AG08396 (cell line): ENCODE measurements at places on chromosomes 3 and 15.

- peak; percentile 57 for DNase-seq
These were observed 38.8 kb downstream of the BHLHE40 start for GRCh38 chr3:5017925-5018531.

DNA sequence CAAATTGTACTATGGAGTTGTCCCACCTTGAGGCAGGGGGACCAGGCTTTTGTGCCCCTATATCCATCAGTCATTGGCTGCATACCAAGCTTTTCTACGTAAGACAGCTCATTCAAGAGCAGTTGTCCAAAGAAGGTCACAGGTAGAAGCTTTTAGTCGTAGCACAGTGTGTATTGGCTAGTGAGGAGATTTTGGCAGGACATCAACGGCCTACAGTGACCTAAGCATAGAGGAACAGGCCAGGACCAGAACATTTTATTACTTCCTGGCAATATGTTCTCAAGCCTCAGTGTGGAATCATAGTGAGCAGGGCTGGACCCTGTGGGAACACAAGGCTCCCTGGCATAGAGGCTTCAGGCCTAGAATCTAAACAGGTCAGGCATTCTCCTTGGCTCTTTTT, 105.4 kb upstream of the ANKRD28 start:
- DNase-seq, result no peak

- no peak for DNase-seq
These were observed 8.1 kb upstream of the VPS39 start for GRCh38 chr15:42215913-42216829.

DNA sequence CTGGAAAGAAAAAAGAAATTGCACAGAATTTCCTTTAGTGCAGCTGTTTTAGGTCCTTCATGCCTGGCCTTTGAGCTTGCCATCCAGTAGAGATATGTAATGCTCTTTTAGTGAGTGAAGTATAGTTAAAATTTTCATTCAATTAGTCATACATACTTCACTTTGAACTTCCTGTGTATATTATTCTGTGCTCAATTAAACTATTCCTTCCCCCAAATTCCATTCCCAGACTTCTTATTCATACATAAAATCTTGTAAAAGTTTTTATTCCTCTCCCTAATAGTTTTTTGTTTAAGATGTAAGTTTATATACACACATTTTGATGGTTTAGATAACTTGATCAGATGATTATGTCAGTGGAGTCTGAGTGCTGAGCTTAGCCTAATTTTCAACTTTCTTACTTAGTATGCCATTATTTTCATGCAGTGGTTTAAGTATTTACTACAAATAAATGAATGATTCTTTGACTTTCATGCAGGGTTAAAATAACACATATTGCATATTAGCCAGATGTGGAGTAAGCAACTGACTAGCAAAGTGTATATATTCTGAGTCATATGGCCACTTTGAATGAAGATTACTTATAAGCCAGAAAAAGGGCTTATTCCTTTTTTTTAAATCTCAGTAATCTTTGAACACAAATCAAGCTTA, 42.5 kb upstream of the ABHD10 start:
- DNase-seq, result peak; percentile 48

GRCh38 chr3:27577504-27577903, 93.3 kb upstream of the SLC4A7 start:
- no peak for DNase-seq

DNA sequence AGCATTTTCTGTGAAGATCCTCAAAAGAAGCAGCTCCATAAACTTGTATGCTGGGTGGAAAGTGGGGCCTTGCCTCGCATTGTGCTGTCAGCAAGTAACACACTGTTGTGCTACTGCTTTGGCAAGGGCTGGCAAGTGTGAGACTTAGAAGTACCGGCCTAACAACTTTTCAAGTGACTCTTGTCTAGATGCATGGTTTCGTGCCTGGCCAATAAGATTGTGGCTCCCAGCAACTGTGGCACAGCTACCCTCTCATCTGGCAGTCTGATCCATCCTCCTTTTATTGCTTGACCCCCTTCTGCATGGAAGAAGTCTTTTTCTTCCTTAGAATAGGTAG, 79.4 kb upstream of the VEPH1 start:
- no peak for DNase-seq

- DNase-seq, result no peak
These were observed 123.6 kb downstream of the CACNA1D start for GRCh38 chr3:53617893-53618523.

GRCh38 chr3:8450618-8451017, 51.0 kb upstream of the LMCD1 start:
- DNase-seq, result no peak

GRCh38 chr3:63679186-63679585, 26.7 kb downstream of the SNTN start:
- no peak for DNase-seq

GRCh38 chr15:25536801-25537611, 98.2 kb upstream of the UBE3A start:
- DNase-seq, result no peak

- no peak for DNase-seq
These were observed 73.0 kb downstream of the COL8A1 start for GRCh38 chr3:99711351-99711750.

DNA sequence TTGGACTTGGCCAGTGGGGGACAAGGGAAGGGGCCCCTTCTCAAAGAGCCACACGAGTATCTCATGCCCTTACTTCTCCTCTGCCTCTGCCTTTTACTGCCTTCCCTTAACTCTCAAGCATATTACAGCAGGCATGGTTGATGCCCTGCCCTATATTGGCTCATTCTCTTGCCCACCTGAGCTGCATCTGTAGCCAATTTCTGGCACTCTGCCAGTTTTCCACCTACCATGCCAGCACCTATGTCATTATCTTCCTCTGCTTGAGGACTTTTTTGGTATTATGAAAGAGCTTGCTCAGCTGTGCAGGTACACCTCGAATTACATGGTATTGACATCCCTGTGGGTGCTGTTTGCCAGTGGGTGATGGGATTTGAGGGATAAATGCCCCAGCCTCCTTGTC, 181.8 kb downstream of the OXSM start:
- no peak for DNase-seq

GRCh38 chr3:105707009-105707408, 161.8 kb downstream of the CBLB start:
- no peak for DNase-seq
